ENCODE measurements at places on chromosomes 16 and 17.
A peak's percentile ranks its signal among the peaks of the same experiment; 100 is the strongest.

- no peak for DNase-seq
Measured at GRCh38 chr17:50675190-50675589, 32.5 kb downstream of the ANKRD40 start.

- DNase-seq, result no peak
Measured at GRCh38 chr16:2040041-2040786, 7.4 kb downstream of the NTHL1 start.

- no peak for DNase-seq
Measured at GRCh38 chr16:5639531-5639930, 541.9 kb upstream of the EEF2KMT start.

DNA sequence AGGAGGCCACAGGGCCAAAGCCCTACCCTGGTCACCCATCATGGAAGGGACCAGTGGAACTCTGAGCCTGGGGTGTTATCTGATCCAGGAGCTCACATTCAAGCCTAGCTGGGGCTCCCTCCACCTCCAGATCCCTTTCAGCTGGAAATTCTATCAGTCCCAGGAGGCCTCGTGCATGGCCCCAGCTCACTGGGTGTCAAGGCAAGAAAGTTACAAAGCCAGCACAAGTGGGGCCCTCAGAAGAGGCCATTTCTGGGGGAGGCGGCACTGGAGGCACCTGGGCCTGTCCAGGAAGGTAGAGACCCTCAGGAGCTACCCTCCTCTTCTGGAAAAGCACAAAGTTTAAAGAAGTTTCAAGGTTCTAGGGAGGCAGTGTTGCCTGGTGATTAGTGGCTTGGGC is 4.8 kb downstream of the CA7 start:
- DNase-seq, result no peak

- no peak for DNase-seq
Measured at GRCh38 chr17:9360677-9361081, 214.9 kb downstream of the STX8 start.

- no peak for DNase-seq
Measured at GRCh38 chr16:79845033-79845733, 244.6 kb upstream of the MAF start.

DNA sequence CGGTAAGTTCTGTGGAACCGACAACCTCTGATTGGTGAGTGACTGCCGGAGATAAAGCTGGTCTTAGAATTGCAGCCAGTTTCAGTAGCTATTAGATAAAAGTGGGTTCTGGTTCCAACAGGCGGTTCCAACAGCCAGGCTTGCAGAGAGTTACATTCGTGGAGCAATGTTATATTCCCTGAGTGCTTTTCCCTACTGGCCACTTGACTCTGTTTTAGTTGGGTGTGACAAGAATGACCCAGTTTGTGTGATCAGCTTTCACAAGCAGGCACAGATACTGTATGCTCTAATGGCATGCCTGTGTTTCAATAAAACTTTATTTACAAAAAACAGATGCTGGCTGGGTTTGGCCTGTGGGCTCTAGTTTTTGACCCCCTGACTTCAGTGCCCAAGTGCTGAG is 196.6 kb downstream of the SNX29 start:
- no peak for DNase-seq

GRCh38 chr16:15751940-15752339 is 101.9 kb downstream of the NDE1 start:
- DNase-seq, result no peak

DNA sequence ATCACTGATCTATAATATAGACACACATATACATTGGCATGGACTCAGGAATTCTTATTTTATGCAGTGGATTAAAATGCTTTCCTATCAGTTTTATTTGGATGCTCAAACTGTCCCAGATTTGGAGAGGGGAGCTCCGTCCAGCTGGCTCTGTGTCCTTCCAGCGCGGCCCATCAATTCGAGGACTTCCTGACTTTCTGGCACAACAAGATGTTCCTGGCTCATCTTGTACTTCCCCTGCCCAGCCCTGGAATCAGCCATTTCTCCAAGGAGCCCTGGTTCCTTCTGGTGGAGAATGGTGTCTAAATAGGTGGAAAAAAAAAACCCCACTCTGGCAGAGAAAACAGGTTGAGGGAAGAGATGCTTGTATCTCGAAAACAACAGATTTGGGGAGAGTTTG is 94.5 kb downstream of the CRISPLD2 start:
- DNase-seq, result no peak

GRCh38 chr17:67442787-67443624 is 65.9 kb downstream of the PITPNC1 start:
- DNase-seq, result no peak

DNA sequence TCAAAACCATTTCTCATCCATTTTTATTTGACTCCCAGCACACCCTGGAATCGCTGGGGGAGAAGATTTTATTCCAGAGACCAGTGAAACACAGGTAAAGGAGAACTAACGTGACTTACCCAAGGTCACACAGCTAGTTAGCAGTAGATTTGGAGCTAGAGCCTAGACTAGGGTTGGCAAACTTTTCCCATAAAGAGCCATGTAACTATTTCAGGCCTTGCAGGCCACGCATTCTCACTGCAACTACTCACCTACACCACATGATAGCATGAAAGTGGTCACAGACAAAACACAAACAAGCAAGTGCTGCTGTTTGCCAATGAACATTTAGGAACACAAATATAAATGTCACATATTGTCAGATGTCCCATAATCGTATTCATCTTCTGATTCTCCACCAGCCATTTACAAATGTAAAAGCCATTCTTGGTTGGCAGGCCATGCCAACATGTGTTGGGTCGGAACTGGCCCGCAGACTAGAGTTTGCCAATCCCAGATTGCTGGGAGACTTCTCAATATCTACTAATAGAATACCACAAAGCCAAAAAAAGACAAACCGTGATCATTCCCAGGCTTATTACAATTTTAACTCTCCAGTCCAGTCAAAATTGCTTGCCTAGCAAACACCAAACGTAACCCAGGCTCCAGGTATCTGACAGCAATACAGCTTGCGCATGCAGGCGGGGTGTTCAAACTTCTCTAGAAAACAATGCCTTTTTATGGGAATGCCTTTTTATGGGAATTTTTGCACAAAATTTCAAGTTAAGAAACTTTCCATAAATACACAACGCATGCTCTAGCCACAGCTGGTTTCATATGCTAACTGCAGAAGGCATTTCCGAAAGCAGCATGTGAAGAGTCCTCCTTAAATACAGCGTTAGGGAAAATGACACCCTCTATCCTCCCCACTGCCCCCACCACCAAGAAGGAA is 20.9 kb downstream of the ZFHX3 start:
- DNase-seq, result no peak

DNA sequence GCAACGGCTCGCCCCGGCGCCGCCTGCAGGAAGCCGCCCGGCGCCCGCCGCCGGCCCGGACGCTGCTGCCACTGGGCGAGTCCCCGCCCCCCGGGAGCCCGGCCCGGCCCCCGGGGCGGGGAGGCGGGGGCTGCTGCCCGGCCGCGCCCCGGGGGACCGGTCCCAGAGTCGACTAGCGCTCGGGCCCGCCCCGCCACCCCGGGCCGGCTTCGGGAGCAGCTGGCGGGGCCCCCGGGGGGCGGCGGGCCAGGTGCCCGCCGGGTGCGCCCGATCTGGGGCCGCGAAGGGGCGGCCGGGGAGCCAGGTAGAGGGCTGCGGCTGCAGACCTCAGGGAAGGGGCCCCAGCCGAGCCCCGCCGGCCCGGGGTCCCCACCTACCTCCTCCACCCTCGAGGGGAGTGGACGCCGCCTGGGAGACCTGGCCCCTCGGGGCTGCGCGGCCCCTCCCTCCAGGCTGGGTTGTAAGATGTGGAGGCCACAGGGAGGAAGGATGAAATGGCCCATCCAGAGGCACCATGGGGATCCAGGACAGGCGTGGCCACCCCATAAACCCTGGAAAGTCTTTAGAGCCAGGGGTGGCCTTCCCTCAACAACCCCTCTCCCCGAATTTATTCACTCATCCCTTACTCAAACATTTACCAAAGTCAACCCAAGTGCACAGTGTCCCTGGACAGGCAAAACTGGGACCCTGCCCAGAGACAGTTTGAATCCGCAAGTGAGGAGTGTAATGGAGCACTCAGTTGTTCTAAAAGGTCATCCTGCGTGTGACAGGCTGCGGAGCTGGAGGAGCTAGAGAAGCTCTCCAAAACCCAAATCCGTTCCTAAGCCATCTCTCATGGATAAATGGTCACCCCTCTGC is at the start of gene CDYL2:
TSS of gene CDYL2 (minus strand) at position 73 of the 858 bp plus-strand sequence. CDS start 425 bp downstream, outside the sequence.
- DNase-seq, result no peak

- no peak for DNase-seq
Measured at GRCh38 chr16:83356986-83357385, 450.8 kb upstream of the HSBP1 start.

DNA sequence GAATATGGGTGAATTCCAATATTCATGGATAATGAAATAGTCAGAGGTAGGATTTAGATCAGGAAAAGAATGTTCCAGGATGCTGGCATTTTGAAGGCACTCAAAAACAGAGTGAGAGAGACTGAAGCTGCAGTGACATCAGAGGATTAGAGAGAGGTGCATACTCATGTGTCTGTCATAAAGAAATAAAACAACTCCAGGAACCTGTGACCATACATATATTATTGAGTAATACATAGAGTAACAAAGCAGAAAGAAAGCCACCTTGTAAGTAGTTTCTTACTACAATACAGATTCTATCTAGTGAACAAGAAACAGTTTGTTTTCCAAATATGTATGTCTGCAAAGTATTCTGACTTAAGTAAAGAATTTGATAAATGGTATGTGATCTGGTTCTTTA is 62.3 kb upstream of the PHOSPHO1 start:
- DNase-seq, result no peak

DNA sequence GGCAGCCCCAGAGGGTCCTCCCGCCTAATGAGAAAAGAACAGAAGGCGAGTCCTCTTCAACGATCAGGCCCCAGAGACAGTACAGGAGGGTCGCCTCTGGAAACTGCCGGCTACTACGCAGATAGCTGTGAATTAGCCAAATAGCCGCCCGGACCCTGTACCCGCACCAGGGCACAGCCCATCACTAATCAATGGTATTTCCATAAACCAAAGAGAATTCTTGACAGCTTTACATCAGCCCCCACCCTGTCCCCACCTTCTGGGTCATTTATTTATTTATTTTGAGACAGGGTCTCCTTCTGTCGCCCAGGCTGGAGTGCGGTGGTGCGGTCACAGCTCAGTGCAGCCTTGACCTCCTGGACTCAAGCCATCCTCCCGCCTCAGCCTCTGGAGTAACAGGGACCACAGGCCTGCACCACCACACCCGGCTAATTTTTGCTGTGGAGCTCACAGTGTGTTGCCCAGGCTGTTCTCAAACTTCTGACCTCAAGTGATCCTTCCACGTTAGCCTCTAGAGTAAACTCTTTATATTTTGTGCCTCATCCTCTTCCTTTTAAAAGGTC is 805 bp upstream of the CLCN7 start:
- DNase-seq, result no peak

- DNase-seq, result no peak
Measured at GRCh38 chr17:43327834-43328420, 70.9 kb upstream of the ARL4D start.

- no peak for DNase-seq
Measured at GRCh38 chr16:25110387-25110947, 1.1 kb upstream of the LCMT1 start.

DNA sequence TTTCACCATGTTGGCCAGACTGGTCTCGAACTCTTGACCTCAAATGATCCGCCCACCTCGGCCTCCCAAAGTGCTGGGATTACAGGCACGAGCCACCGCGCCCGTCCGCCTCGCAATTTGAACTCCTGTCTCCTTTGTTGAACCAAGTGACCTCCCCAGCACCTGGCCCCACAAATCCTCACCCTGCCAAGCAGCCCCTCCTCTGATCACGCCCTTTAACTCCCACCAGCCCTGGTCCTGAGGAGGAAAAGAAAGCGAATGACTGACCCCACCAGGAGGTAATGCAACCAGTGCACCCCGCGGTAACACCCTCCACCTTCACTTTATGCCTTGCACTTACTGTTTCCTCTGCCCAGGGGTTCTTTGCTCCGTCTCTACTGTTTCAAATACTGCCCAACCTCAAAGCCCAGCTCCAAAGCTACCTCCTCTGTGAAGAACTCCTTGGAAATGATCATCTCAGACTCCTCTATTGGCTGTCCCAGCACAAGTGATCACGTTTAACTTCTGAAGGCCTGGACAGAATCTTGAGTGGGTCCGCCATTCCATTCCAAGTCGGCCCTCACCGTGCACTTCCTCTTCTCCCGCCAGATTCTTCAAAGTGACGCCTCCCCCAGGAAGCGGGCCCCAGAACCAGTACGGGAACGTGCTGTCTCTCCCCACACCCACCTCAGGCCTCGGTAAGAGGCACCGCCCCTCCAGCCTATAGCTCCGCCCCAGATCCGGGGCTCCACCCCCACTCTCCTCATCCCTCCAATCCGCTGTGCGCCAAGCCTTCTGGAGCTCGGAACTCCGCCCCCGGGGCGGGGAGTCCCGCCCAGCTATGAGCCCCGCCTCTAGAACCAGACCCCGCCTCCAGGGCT is 4.4 kb downstream of the CD19 start:
- peak; percentile 38 for DNase-seq

DNA sequence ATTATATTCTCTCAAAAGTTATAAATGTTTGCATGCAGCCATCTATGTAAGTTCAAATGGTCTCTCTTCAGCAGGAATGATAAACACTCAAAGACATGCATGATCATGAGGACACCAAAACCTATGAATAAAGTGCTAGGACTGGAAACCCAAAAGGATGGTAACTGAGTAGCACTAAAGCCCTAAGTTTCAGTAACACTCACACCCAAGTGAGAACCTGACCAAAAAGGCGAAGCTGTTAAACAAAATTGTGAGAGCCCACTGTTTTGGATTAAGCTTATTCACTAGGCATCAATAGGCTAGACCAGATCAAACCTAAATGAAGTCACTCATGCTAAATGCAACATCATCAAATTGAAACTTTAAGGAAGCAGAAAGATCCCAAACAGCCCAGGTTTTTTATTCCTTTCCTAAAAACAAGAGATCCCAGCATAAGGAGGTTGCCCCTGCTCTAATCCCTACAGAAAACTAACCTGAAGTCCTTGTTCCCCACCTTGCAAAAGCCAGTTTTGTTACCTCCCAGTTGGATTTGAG is 42.4 kb downstream of the GLG1 start:
- no peak for DNase-seq
